Skin of body (tissue), 3 donors: ENCODE measurements at places on chromosomes 13 and 19.

DNA sequence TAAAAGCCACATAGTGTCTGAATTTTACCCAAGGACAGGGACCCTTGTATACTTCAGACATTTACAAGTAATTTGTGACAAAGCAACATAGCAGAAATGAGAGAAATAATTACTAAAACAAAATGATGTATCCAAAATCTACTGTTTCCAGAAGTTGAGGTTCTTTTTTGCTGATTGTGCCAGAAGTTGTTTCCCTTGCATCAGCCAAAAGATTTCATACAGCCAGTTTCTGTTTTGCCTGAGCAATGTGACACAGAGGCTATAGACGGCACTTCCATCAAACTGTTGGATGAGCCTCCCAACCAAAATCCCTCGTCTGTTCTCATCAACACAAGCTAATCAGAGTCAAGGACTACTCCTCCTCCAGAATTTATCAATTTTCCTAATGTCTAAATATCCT is 913.2 kb upstream of the GPC6 start:
- DNase-seq, result no peak

- DNase-seq, result no peak
Measured at GRCh38 chr13:86946734-86947133, 724.4 kb upstream of the SLITRK5 start.

GRCh38 chr19:40238775-40239174 is 12.3 kb upstream of the CCNP start:
- no peak for DNase-seq

- no peak for DNase-seq
Measured at GRCh38 chr13:51666374-51666773, 82.1 kb downstream of the WDFY2 start.

GRCh38 chr13:113275387-113275786 is 21.7 kb upstream of the LAMP1 start:
- DNase-seq, result no peak

DNA sequence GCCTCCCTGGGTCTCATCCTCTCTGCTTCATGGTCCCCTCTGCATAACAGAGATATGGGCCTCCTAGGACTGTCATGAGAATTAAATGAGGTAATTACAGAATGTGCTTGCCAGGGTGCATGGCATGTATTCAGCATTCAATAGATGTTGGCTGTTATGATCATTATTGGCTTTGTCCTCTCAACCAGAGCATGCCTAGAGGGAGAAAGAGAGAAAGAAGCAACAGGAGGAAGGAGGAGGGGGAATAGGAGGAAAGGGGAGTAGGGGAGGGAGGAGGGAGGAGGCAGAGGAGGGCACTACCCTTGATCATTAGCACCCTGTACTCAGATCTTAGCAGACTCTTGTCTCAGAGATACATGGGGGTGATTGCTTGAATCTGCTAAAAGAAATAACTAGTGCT is 41.0 kb upstream of the SIAH3 start:
- no peak for DNase-seq

GRCh38 chr19:3058009-3058820 is 4.1 kb downstream of the TLE5 start:
- DNase-seq, result no peak

DNA sequence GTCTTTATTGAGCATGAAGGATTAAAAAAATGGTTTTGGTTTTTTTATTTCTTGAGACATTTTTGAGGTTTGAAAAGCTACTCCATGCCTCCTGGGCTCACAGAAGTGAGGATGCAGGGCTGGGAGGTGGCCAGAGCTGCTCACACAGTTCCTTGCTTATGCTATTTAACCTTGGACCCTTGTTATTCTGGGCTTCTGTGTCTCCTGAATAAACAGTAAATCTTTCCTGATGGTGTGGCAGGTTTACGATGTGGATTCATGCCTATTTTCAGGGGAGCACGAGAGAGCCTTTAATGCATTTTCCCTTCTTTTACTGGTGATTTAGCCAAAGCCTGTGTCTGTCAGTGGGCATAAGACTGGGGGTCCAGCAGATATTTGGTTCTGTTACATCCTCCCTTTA is 34.3 kb upstream of the PCDH8 start:
- DNase-seq, result no peak

- DNase-seq, result no peak
Measured at GRCh38 chr19:38055655-38056521, 148.9 kb downstream of the SIPA1L3 start.

DNA sequence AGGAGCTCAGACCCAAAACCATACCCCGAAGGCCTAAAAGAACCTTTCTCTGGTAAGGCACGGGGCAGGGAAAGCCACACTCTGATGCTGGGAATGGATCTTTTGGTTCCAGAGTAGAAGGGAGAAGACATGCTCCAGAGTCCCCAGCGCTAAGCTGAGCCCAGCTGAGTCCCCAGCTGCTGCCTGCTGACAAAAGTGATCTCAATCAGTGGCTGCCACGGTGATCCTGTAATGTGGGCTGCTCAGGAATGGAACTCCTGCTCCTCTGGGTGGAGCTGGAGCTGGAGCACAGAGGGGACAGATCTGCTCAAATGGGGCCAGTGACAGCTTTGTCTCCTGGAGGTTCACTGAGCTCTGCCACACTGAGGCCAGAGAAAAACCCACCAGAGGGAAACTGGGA is 70.5 kb downstream of the MLLT1 start:
- DNase-seq, result no peak

DNA sequence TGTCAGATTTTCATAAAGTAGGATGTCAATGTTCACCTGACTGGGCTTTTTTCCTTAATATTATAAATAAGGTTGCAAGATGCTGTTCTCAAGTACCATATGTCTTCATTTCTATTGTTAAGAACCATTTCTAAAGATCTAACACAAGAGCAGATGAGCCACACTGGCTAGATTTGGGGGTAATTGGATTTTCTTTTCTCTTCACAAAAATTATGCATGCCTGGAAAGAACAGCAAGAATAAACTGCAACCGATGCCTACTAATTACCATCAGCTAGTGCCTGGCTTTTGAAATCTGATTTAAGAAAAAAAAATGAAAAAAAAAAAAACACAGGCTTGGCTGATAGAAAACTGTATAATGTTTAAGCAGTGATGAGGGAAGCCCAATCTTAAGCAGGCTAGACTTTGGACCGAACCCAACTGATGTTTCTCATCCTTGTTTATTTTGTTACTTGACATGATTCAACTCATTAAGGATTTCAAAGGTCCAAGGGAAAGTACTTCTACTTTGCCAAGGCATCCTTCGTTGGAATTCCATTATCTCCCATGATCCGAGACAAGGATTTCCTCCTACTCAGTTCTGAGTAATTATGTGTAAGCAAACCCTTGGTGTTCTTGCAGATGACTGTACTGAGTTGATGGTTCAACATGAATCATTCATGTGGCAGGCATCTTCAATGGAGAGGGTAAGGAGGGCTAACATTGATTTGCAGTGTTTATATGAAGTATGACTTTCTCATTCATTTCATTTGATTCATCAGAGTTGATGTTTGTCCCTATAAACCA is 300.5 kb downstream of the SPRY2 start:
- no peak for DNase-seq

DNA sequence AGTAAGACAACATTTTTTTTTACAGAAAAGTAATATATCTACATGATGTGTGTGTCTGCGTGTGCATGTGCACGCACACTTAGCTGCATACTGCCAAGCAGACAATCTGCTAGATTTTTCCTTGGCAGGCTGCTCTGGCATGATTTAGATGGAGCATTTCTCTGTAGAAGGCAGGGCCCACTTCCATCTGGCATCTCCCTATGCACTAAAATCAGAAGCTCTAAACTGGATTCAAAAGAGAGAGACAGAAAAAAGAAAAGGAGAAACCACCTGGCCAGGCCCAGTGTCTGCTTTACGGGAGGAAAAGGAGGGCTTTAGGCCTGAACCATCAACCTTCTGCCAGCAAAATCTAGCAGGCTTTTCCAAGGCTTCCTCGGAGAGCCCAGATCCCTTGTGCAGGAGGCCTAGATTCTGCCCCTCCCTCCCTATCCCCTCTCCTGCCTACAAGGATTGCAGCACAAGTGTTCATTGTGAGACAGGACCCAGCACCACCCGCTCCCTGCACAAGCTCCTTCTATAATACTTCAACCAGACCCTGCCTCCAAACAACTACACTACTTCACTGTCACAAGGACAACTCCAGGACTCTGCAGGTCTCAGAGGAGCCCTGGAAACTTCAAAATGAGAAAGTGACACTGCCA is 99.3 kb downstream of the DOCK9 start:
- DNase-seq, result peak; percentile 28

- DNase-seq, result no peak
Measured at GRCh38 chr13:39317291-39317690, 279.0 kb downstream of the NHLRC3 start.

DNA sequence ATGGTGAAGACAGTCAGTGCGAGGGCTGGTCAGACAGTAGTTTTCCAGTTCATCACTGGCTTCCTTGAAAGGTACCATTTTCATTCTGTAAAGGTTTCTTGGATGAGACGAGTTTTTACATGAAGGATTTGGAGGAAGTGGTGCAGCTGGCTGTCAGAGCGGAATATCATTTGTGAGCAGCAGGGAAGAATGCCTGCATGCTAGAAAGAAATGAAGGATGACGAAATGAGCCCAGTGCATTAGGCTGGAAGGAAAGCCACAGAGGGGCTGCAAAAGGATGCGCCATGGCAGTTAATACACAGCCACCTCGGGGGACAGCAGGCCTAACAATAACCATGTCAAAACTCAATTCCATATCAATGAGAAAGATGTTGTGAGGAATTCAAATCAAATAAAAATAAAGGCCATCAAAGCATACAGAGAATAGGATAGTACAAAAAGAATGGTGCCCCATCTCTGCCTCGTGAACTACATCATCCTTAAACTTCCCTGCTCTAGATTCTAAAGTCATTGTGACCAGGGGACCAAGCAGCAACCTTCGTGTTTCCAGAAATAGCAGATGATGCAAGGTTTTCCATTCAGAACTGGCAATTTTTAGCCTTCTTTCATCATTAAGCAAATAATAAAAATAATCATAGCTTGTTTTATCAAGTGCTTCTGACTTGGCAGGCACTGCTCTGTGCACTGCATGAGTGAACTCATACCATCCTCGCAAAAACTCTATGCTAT is 504.2 kb downstream of the RFC3 start:
- no peak for DNase-seq

DNA sequence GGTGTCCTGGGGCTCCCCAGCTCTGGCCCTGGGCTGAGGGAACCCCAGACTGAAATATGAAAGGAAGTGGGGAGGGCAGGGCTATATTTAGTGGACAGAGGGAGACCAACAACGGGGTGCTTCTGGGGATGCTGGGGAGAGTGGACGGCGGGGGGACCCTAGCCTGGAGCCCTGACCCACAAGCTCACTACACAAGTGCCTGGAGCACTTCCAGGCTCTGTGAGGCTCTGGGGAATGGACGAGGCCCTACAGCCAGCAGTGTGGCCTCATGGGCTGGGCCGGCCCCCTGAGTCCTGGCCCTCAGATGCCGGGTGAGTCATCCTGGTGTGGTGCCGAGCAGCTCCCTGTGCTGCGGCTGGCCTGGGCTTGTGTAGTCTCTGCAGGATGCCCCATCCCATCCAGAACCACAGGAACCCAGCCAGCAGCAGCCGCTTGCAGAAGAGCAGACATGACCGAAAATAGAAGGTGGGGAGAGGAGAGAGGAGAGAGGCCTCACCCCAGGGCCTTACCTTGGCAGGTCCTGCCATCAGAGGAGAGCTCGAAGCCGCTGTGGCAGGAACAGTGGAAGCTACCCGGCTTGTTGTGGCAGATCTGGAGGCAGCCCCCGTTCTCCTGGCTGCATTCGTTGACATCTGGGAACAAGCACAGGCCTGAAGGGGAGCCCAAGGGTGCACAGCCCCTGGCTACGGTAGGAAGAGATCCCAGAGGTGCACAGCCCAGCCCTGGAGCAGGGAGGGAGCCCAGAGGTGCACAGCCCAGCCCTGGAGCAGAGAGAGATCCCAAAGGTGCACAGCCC is 26.1 kb downstream of the GAS6 start:
- DNase-seq, result no peak

GRCh38 chr13:76446191-76446590 is 440.0 kb downstream of the KCTD12 start:
- peak; percentile 32 for DNase-seq

DNA sequence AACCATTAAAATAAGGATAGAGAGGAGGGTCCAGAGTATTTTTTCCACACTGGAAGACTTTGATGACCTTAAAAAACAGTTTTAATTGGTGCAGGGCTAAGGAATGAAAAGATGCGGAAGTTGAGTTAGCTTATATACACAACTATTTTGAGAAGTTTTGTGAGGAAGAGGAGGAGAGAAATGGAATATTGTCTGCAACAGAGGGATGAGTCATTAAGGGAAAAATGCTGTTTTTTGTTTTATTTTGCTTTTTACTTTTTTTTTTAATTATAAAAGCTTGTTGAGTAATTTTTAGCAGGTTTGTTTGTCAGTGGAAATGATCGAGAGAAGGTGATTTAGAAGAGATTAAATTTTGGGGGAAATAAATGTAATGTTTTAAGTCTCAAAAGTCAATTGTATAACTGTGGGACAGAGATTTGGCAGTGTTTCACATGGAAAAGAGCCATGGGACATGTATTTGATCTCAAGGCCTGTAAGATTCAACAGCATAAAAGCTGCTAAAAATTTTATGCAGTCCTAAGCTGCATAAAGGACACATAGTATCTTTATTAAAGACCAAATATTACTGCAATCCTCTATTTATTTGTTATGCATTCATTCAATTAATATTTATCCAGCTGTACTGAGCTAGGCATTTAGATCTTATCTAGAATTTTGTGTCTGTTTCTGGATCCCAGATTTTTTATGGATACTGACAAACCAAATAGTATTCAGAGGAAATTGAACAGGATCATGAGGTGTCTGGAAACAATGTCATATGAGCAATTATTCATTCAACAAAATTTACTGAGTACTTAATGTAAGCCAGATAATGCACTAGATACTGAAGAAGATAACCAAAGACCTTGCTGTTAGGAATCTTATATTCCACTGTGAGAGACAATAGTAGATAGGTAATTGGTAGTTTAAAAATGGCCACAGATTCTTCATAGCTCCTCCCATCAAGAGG is 72.7 kb downstream of the DNAJC15 start:
- no peak for DNase-seq

GRCh38 chr19:20165971-20166592 is 932 bp upstream of the ZNF486 start:
- DNase-seq, result no peak

DNA sequence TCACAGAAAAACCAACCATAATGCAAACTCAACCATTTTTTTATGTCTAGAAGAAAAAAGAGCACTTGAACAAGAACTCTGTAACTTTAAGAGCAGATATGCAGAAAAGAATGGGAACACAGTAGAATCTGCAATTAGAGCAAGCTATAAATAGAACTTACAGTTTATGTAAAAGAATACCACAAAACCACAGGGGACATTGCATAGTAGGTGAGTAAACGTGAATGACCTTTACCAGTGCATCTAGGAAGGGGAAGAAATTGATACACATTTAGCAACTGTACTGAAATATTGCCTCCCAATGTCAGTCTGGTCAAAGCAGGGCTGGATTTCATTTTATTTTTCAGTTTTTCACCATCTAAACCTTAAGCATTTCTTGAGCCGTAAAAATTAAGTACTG is 242.2 kb upstream of the EDNRB start:
- no peak for DNase-seq

- DNase-seq, result no peak
Measured at GRCh38 chr19:29277102-29277501, 64.2 kb upstream of the UQCRFS1 start.
